ENCODE measurements at places on chromosomes 3 and 15.

DNA sequence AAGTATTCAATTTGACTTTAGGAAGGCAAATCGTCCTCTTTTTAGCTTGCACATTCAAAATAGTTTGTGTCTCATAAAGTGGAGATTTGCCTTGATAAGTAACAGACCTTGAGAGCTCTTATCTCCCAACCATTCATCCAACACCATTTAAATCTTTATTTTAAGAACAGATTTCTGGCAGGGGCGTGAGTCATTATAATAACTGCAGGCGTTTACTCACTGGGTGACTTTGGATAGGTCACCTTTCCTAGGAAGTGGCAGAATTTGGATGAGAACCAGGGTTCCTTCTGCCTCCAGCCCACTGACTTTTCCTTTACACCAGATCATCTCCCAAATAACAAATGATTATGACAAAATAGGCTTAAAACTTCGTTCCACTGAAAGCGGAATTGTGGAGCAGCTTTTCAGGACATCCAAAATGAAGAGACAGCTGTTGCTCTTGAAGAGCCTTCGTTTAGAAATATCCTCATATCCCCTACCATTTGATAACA is 5.0 kb downstream of the LMCD1 start:
- no peak for DNase-seq

- no peak for DNase-seq
These were observed 10.7 kb upstream of the SHISA5 start for GRCh38 chr3:48514431-48515227.

GRCh38 chr3:36201546-36201945 is 178.8 kb upstream of the STAC start:
- no peak for DNase-seq

GRCh38 chr3:130627143-130627855 is 110.3 kb downstream of the COL6A6 start:
- no peak for DNase-seq

DNA sequence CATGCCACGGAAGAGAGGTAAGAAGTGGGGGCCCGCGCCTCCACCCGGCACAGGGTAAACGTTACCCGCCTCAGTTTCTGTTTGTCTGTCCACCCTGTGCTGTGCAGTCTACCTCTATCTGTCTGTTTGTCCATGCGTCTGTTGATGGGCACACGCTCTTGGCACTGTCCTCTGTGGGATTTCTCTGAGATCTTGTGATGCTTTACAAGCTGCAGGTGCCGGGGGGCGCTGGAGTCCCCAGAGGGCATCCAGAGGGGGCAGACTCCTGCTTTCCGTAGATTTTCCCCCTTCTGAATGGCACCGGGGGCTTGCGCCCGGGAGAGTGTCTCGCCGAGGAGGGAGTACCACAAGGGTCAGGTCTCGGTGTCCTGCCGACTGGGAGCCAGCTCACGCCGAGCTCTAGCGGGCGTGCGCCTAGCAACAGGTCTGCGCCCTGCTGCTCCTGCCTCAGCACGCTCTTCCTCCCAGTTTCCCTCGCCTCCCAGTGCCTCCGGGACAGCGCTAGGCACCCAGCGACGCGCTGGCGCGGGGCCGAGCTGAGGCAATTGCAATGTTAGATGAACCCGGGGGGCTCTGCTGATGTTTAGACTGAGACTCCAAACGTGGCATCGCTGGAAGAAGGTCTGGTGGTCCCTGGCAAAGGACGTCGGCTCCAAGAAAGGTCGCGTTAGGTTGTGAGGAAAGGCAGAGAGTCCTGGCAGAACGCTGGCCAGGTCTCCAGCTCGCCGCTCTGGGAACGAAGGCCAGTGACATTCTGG is 667 bp downstream of the CEMIP start:
- no peak for DNase-seq

- DNase-seq = no peak
These were observed 597.3 kb downstream of the NAALADL2 start for GRCh38 chr3:175456466-175456865.

DNA sequence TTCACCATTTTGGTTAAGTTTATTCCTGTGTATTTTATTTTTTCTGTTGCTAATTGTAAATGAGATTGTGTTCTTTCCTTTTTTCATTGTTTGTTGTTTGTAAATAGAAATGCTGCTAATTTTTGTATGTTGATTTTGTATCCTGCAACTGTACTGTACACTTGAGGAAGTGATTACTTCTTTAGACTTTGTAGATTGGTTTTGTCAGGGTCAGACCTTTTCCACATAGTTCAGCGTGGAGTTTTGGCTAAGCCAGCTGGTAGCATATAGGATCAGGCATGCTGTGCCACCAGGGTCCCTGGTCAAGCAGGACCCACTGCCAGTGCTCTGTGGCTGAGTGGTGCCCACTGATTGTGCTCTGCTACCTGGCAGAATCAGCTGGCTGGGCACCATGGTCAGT is 80.1 kb downstream of the CD200 start:
- DNase-seq = no peak

- no peak for DNase-seq
These were observed 2.9 kb downstream of the SH3GL3 start for GRCh38 chr15:83449937-83450506.

GRCh38 chr15:71802770-71803169 is 7.6 kb upstream of the NR2E3 start:
- DNase-seq = no peak

- no peak for DNase-seq
These were observed 524.4 kb upstream of the RGMA start for GRCh38 chr15:93613386-93613785.

DNA sequence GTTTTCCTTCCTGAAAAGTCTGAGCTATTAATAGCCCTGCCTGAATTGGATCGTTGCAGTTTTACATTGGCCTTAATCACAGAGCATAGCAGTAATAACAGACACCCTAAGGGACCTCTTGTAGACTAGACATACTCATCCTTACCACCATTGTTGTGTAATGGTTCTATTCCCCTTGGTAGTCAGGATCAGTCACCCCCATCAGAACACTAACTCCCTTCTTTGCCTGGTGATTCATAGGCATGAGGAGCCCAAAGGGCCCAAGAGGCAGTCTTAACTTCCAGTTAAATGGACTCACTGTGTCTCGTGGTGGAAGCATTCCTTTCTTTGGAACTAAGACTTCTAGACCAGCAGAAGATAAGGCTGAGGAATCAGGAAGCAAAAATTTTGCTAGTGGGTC is 20.2 kb downstream of the CGGBP1 start:
- peak; percentile 73 for DNase-seq

- DNase-seq = no peak
These were observed 39.3 kb upstream of the SEMA6D start for GRCh38 chr15:47678040-47678439.

- no peak for DNase-seq
These were observed 41.2 kb downstream of the RAB6B start for GRCh38 chr3:133854264-133855001.

DNA sequence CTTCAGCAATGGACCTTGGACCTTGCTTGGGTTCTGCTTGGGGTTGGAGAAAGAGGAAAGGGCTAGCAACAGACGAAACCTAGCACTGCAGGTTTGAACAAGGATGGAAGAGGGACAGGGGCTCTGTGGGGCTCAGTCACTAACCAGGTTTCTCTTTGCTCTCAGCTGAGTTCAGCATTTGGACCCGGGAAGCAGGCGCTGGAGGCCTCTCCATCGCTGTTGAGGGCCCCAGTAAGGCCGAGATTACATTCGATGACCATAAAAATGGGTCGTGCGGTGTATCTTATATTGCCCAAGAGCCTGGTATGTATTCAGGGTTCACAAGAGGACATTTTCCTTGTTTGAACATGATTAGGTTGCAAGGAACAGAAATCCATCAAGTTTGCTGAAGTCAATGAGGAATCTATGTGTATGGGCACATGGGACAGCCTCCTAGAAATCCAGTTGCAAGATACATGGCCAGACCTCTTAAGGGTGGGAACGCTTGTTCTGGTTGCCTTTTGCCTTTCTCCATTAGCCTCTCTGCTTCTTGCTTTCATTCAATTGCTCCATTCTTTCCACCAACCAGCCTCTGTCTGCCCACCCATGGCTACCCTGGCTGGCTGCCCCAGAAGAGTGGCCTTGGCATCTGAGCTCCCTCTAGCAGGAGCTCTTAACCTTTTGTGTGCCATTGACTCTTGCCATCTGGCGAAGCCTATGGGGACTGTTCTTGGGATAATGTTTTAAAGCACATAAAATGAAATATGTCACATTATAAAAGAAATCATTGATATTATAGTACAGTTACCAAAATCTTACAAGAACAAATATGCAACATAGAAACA is 55.9 kb downstream of the DNASE1L3 start:
- DNase-seq = no peak

- DNase-seq = no peak
These were observed 336.5 kb upstream of the TGFBR2 start for GRCh38 chr3:30269751-30270445.

DNA sequence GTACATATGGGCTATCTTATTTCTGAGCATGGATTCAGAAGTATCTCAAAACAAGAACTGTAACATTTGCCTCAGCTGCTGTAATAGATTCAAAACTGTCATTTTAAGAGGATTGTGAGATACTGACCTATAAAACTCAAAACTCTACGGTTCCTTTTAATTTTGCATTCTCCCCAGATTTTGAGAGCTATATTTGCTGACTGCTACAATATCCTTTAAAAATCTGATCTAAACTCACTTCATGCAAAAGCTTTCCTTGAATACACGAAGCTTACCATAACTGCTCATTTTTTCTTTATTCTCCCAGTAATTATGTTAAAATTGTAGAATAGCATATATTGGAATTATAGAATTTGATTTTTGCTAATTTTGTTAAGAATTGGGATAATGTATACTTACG is 158.7 kb upstream of the ROBO1 start:
- no peak for DNase-seq

DNA sequence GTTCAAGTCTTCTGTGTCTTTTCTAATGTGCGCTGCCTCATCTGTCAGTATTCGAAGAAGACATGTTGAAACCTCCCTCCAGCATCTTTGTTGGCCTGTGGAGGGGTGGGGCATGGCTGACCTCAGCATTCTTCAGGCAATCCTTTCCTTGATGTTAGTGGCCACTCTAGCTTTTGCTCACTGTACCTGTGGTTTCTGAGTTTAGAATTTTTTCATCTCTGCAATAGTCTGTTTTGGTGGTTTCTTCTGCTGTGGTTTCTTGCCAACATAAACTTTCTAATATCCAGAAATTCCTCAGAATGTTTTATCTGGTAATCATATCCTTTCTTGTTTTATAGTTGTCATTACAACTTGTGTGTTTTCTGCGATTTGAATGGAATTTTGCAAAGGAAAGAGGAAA is 251.3 kb upstream of the NR2E3 start:
- peak; percentile 24 for DNase-seq

GRCh38 chr15:100569391-100569790 is 32.6 kb downstream of the LINS1 start:
- no peak for DNase-seq

GRCh38 chr15:84987949-84988624 is 6.4 kb downstream of the PDE8A start:
- no peak for DNase-seq

DNA sequence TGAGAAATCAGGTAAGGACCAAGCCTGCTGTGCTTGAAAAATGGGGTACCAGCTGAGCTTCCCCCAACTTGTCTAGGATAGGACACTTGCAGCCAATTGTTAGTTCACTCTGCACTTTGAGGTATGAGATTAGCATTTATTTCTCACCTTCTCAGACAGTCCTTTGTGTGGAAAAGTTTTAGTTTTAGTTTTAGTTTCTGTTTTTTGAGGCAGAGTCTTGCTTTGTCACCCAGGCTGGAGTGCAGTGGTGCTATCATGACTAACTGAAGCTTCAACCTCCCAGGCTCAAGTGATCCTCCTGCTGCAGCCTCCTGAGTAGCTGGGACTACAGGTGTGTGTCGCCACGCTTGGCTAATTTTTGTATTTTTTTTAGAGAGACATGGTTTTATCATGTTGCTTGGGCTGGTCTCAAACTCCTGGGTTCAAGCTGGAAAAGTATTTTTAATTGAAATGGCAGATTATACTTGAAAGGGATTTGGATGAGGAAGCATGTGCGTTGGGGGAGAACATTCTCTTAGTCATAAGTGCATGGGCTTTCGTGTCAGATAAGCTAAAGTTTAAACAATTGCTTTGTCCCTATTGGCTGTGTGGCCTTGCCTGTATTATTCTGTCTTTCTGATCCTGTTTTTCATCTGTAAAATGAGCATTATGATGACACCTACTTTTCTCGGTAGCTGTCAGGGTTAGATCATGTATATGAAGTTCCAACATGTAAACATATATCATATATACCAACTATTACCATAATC is 25.2 kb upstream of the CCK start:
- no peak for DNase-seq

- no peak for DNase-seq
These were observed 11.6 kb upstream of the EPB42 start for GRCh38 chr15:43232289-43232874.

DNA sequence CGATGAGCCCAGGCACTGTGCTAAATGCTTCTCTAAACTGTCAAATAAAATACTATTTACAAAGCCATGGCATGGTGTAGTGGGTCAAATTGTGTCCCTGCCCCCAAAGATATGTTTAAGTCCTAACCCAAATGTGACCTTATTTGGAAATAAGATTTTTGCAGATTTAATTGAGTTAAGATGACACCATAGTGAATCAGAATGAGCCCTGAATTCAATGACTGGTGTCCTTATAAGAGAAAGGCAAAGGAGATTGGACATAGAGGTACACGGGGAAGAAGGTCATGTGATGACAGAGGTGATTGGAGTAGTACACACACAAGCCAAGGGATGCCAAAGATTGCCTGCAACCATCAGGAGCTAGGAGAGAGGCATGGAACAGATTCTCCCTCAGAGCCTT is 121.6 kb upstream of the VEPH1 start:
- no peak for DNase-seq

DNA sequence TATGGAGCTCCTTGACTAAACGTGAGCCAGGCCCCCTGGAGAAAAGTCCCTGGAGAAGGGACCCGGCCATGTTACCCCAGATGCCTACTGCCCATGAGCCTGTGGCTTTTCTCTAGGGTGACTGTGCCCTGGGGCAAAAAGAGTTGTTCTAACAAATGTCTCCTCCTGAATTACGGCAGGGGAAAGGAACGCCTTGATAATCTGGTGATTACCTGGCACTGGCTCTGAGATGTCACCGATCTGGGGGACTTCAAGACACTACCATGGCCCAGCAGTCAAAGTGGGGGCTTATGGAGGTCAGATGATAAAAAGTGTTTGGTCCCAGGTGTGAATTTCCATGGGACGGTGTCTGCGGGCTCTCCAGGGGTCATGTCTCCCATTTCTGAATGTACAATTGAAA is 140.7 kb downstream of the KLF13 start:
- no peak for DNase-seq

GRCh38 chr3:23607184-23607847 is 198.4 kb upstream of the UBE2E1 start:
- no peak for DNase-seq

DNA sequence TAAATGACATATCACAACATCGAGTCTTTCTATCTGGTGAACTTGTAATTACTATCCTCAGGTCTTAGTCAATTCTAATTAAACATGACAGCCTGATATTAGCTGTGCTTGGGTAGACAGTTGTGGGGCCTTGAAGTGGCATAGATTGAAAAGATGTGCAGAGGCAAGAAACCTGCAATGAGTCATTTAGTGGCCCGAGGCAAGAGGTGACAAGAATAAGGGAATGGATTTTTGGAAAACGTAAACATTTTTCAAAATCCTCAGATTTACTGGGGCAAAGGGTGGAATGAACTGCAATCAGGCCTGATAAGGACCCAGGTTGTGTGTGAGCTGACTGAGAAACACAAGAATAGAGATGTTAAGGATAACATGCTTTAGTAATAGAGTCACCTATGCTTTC is 29.5 kb upstream of the ULK4 start:
- DNase-seq = no peak

- DNase-seq = no peak
These were observed 19.3 kb upstream of the TTBK2 start for GRCh38 chr15:42939841-42940240.

All from AG04449 (cell line).